Esophagus muscularis mucosa (tissue), 4 donors: ENCODE measurements at places on chromosomes 12 and 14. TPM values are rescaled to one million over a fixed set of nuclear protein-coding genes. Genes with fewer than 3 reads are reported as not detected.

Gene ACAD10
- 21.6 TPM for total RNA-seq

DNA sequence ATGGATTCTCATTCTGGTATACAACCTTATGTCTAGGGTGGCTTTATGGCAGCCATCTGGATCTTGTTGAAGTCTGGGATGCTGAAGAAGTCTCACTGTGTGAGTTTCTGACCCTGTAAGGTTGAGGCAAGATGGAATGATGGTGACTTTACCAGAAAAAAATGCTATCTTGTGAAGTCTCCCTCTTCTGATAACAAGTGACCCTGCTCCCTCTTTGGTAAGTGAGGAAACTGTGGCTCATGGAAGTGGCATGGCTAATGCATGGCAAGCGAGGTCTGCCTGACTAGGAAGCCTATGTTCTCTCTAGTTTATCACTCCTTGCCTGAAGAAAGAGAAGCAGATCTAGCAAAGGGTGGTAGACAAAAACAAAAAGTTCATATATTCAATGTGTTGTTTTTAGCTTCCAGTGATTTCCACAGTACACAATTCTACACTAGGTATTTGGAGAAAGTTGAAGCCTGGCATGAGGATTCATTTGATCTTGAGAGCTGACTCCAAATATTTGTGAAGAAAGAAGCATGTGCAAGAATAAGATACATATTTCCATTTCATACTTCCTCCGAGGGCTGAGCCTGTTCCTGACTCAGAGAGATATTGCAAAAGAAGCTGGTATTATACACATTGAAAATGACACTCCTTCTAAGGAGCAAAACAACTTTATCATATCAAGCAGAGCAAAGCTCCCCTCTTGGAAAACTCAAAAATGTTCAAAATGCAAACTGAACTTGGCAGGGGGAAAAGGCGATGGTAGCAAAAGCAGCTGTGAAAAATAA, 63.6 kb downstream of the HELB start:
- H3K4me1 ChIP-seq, result no peaks in the 10 kb centered on the region
- DNase-seq, result no peak
- H3K27me3 ChIP-seq, result no peaks in the 10 kb centered on the region
- no peak overlapping the region for H3K4me3 ChIP-seq
- H3K27ac ChIP-seq, result no peak overlapping the region
- peaks cover 3% of the 10 kb centered on the region for H3K36me3 ChIP-seq

GRCh38 chr14:90336985-90337384, 5.2 kb upstream of the NRDE2 start:
- H3K27ac ChIP-seq, result no peak overlapping the region
- no peaks in the 10 kb centered on the region for H3K4me1 ChIP-seq
- DNase-seq, result no peak
- H3K27me3 ChIP-seq, result no peaks in the 10 kb centered on the region
- no peak overlapping the region for H3K4me3 ChIP-seq

Gene BIN2
- 8.3 TPM for total RNA-seq

Gene PNMA1
- total RNA-seq, result 49.4 TPM

Gene RFX4
- not detected for total RNA-seq

- H3K27ac ChIP-seq, result no peak overlapping the region
- DNase-seq, result peak; percentile 91
- peaks cover 89% of the 10 kb centered on the region for H3K27me3 ChIP-seq
- H3K36me3 ChIP-seq, result no peaks in the 10 kb centered on the region
These were observed 4.4 kb upstream of the DNAJC22 start for GRCh38 chr12:49342066-49342913.

Gene TSPAN11
- 7.6 TPM for total RNA-seq

Gene SLC39A5
- total RNA-seq, result not detected

- DNase-seq, result no peak
- H3K4me3 ChIP-seq, result no peak overlapping the region
- no peaks in the 10 kb centered on the region for H3K27me3 ChIP-seq
- peaks cover 18% of the 10 kb centered on the region for H3K36me3 ChIP-seq
- peaks cover 14% of the 10 kb centered on the region for H3K4me1 ChIP-seq
These were observed 53.8 kb downstream of the MIS18BP1 start for GRCh38 chr14:45199230-45199629.

GRCh38 chr14:74382231-74382630, 34.0 kb downstream of the VRTN start:
- no peak for DNase-seq
- no peaks in the 10 kb centered on the region for H3K4me1 ChIP-seq
- H3K27ac ChIP-seq, result no peak overlapping the region
- no peaks in the 10 kb centered on the region for H3K36me3 ChIP-seq

DNA sequence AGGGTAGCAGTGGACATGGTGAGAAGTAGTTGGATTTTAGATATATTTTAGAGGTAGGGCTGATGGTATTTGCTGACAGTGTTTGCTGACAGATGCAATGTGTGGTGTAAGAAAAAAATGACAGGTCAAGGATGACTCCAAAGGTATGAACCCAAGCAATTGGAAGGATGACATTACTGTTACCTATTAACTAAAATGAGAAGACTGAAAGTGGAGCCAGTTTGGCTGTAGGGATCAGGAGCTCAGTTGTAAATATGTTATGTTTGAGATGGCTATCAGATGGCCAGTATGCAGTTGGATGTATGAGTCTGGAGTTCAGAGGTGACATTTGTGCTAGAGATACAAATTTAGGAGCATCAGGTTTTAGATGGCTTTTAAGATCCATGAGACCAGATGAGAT, 17.4 kb upstream of the SERPINA6 start:
- no peaks in the 10 kb centered on the region for H3K36me3 ChIP-seq
- H3K4me1 ChIP-seq, result peaks cover 16% of the 10 kb centered on the region
- H3K4me3 ChIP-seq, result no peak overlapping the region

- H3K27me3 ChIP-seq, result no peaks in the 10 kb centered on the region
- H3K36me3 ChIP-seq, result no peaks in the 10 kb centered on the region
- no peak overlapping the region for H3K27ac ChIP-seq
- peaks cover 9% of the 10 kb centered on the region for H3K4me1 ChIP-seq
- DNase-seq, result no peak
These were observed 67.8 kb downstream of the HRK start for GRCh38 chr12:116813271-116814041.

DNA sequence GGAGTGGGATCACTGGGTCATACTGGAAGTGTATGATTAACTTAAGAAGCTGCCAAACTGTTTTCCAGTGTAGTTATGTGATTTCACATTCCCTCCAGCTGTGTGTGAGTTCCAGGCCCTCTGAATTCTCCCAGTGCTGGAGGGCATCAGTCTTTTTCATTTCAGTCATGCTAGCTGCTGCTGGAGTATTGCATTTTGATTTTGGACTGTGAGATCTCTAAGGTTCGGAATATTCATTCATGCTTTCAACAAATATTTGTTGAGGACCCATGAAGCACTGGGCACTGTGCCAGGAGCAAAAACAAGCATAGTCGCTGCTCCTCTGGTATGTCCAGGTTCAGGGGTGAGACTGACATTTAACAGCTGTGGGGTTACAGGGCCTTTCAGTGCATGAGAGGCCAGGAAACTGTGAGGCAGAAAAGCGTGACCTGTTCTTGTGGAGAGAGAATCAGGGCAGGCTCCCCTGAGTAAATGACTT, 133.2 kb downstream of the SCARB1 start:
- no peaks in the 10 kb centered on the region for H3K36me3 ChIP-seq
- peaks cover 29% of the 10 kb centered on the region for H3K4me1 ChIP-seq
- no peaks in the 10 kb centered on the region for H3K27me3 ChIP-seq
- DNase-seq, result no peak
- peak overlapping the region; percentile 78 for H3K27ac ChIP-seq
- H3K4me3 ChIP-seq, result no peak overlapping the region

DNA sequence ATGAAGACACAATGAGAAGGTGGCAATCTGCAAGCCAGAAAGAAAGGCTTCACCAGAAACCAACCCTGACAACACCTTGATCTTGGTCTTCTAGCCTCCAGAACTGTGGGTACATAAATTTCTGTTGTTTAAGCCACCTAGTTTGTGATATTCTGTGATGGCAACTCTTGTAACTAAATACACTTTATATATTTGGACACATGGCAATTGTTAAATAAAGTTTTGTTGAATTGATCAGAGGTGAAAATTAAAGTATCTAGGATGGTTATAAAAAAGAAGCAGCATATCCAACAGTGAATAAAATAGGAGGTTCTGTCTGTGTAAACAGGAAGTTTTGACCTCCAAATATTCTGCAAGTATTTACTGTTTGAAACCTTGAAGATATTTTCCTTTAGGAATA, 516.3 kb downstream of the SOX5 start:
- no peak overlapping the region for H3K27ac ChIP-seq
- no peak overlapping the region for H3K4me3 ChIP-seq
- no peaks in the 10 kb centered on the region for H3K27me3 ChIP-seq
- no peaks in the 10 kb centered on the region for H3K36me3 ChIP-seq
- H3K4me1 ChIP-seq, result no peaks in the 10 kb centered on the region

DNA sequence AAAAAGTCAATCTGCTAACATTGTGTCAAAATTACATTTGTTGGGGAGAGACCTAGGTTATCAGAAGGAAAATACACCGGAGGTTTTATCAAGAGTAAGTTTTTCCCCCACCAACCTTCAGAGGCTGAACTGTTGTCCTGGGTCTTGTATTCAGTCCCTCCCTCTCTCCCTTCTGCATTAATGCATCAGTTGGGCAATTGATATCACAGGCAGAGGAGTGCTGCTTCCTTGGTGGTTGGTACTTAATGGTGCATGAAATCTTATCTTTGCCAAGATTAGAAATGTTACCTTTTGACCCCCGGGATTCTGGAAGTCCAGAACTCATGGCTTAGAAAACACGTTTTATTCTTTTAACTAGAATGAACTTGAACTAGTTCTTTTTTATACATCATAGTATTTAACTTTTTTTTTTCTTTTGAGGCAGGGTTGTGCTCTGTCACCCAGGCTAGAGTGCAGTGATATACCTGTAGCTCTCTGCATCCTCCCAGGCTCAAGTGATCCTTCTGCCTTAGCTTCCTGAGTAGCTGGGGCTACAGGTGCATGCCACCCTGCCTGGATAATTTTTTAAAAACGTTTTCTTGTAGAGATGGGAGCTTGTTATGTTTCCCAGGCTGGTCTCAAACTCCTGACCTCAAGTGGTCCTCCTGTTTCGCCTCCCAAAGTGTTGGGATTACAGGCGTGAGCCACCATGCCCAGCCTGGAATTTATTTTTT, 4.9 kb downstream of the PCBP2 start:
- H3K4me1 ChIP-seq, result peaks cover 42% of the 10 kb centered on the region
- DNase-seq, result no peak
- H3K4me3 ChIP-seq, result no peak overlapping the region
- H3K27me3 ChIP-seq, result no peaks in the 10 kb centered on the region

- no peak overlapping the region for H3K4me3 ChIP-seq
- DNase-seq, result no peak
- H3K27me3 ChIP-seq, result no peaks in the 10 kb centered on the region
- H3K4me1 ChIP-seq, result peaks cover 21% of the 10 kb centered on the region
- no peak overlapping the region for H3K27ac ChIP-seq
These were observed 3.0 kb downstream of the NPAS3 start for GRCh38 chr14:32941668-32942065.

Gene LUM
- total RNA-seq, result 36.6 TPM

Gene IAPP
- total RNA-seq, result not detected

- H3K27ac ChIP-seq, result no peak overlapping the region
- no peaks in the 10 kb centered on the region for H3K4me1 ChIP-seq
- no peaks in the 10 kb centered on the region for H3K27me3 ChIP-seq
- peaks cover 38% of the 10 kb centered on the region for H3K36me3 ChIP-seq
These were observed 167.5 kb upstream of the FKBP4 start for GRCh38 chr12:2627076-2627834.
